Heart right ventricle (tissue), 16 donors: ENCODE measurements at places on chromosomes 12 and 14. TPM values are rescaled to one million over a fixed set of nuclear protein-coding genes. Genes with fewer than 3 reads are reported as not detected.

GRCh38 chr14:54478636-54479215 is 10.1 kb downstream of the GMFB start:
- DNase-seq, result no peak

DNA sequence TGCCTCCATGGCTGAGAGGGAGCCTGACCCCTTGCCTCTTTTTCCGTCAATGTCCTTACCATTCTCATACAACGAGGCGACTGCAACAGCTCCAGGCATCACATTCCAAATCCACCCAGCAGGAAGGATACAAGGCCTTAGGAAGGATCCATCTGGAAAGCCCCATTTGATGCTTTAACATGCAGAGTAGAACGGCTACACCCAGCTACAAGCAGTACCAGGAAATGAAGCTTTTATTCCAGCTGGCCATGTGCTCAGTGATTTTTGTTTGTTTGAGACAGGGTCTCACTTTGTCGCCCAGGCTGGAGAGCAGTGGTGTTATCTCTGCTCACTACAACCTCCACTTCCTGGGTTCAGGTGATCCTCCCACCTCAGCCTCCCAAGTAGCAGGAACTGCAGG is 124.8 kb downstream of the TMEM132D start:
- DNase-seq, result no peak

DNA sequence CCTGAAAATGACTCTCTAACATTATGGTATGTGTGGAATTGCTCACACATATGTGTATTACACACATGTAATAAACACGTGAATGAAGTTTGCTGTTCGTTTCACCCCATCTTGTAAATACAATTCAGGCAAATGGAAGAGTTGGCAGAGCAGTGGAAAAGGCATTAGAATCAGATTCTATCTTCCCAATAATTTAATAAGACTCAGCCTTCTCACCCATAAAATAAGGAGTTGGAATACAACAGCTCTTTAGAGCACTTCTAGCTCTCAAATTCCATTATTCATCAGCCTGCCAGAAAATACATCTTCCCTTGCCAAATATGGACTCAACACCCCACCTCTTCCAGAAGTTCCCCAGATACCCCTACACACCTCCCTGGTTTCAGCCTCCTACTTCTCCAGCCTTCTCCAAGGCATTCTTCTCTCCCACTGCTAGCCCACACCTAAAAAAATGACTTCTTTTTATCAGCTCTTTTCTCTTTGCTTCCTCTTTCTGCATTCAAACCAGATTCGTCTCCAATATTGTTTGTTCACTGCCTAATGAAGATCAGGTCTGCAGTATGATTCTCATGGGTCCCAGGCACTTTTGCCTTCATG is 66.2 kb upstream of the DYRK2 start:
- DNase-seq, result no peak

Gene APOF
- not detected for total RNA-seq
